ENCODE measurements at places on chromosomes 16 and 17. TPM values are rescaled to one million over a fixed set of nuclear protein-coding genes. Genes with fewer than 3 reads are reported as not detected.
A peak's percentile ranks its signal among the peaks of the same experiment; 100 is the strongest.

DNA sequence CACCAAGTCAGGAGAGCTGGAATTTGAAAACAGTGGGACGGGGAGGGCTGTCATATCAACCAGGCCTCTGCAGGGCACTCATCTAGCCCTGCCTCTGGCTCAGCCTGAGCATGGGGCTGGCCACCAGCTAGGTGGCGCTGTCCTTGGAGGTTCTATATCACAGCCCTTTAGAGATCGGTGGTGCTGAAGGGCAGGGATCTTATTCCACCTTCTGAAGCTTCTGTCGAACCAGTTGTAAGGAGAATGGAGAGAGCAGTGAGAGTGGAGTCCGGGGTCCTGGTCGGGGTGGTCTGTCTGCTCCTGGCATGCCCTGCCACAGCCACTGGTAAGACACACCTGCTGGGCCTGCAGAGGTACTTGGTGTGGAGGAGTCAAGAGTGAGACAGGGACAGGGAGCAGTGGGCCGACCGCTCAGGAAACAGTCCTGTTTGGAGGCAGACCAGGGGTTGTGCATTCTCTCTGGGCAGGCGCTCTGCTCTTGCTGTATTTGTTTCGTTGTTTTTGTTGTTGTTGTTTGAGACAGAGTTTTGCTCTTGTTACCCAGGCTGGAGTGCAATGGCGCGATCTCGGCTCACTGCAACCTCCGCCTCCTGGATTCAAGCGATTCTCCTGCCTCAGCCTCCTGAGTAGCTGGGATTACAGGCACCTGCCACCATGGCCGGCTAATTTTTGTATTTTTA, at the start of gene CES3:
CES3 (plus strand) TSS at position 202 of the 680 bp plus-strand sequence; CDS start at position 244, 42 bp downstream.
- H3K36me3 ChIP-seq, result no peaks in the 10 kb centered on the region
- H3K4me3 ChIP-seq, result peak within 1 kb of the TSS; percentile 89
- H3K27ac ChIP-seq, result peak within 1 kb of the TSS; percentile 69
- H3K27me3 ChIP-seq, result no peaks in the 10 kb centered on the region
- peaks cover 9% of the 10 kb centered on the region for H3K4me1 ChIP-seq

DNA sequence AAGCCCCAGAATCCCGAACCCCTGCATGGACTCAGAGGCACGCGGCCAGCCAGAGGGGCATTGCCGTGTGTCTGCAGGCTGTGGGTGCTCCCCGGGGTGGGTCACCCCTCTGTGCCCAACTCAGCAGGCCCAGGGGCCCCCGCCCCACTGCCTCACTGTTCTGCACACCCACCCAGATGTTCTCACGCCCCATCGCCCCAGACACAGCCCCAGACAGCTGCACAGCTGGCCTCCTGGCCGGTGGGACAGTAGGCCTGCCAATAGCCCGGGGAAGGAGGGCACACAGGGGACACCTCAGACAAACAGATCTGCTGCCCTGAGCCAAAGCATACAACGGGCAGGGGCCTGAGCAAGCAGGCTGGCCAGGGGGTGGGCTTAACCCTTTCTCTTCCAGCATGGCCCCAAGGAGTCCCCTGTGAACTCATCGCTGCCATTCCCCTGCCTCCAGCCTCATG, 27.6 kb upstream of the NXPH3 start:
- H3K4me1 ChIP-seq, result no peaks in the 10 kb centered on the region
- H3K36me3 ChIP-seq, result no peaks in the 10 kb centered on the region
- H3K27me3 ChIP-seq, result no peaks in the 10 kb centered on the region
- H3K4me3 ChIP-seq, result no peak overlapping the region

GRCh38 chr17:51014129-51014528, 106.5 kb downstream of the SPAG9 start:
- no peak overlapping the region for H3K27ac ChIP-seq
- no peak overlapping the region for H3K4me3 ChIP-seq
- no peaks in the 10 kb centered on the region for H3K27me3 ChIP-seq
- no peak for DNase-seq
- no peaks in the 10 kb centered on the region for H3K36me3 ChIP-seq

Gene ZNF688
- 18.0 TPM for total RNA-seq

Gene KRT31
- total RNA-seq, result not detected

- no peak overlapping the region for H3K27ac ChIP-seq
- H3K4me3 ChIP-seq, result no peak overlapping the region
- peaks cover 14% of the 10 kb centered on the region for H3K4me1 ChIP-seq
- no peaks in the 10 kb centered on the region for H3K36me3 ChIP-seq
- no peaks in the 10 kb centered on the region for H3K27me3 ChIP-seq
- no peak for DNase-seq
Observed at GRCh38 chr17:77839698-77840512, 118.6 kb upstream of the TNRC6C start.

DNA sequence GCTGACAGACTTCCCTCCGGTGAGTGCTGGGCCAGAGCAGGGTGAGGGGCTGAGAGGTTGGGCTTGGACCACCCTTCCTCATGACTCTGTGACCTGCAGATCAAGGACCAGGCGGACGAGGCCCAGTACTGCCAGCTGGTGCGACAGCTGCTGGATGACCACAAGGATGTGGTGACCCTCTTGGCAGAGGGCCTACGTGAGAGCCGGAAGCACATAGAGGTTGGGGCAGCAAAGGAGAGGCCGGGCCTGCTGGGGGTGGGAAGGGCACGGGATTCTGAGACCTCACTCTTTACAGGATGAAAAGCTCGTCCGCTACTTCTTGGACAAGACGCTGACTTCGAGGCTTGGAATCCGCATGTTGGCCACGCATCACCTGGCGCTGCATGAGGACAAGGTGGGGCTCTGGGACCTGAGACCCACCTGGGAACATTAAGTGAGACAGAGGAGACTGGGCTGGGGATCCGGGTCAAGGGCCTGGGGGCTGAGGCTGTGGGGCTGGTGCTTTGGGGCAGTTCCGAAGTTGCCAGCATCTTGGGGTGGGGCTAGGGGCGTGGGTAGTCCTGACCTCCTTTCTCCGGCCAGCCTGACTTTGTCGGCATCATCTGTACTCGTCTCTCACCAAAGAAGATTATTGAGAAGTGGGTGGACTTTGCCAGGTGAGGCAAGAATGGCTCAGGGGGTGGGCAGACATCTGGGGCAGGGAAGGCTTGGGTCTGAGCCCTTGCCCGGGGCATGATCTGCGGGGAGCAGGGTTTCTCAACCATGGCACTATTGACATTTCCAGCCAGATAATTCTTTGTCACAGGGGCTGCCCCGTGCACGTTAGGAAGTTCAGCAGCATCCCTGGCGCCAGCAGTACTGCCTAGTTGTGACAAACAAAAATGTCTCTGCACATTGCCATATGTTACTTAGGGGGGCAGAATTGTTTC, 2.2 kb downstream of the BCKDK start:
- no peak overlapping the region for H3K27ac ChIP-seq
- H3K4me3 ChIP-seq, result no peak overlapping the region
- no peaks in the 10 kb centered on the region for H3K27me3 ChIP-seq
- no peak for DNase-seq

- no peaks in the 10 kb centered on the region for H3K4me1 ChIP-seq
- H3K4me3 ChIP-seq, result no peak overlapping the region
- DNase-seq, result no peak
- no peaks in the 10 kb centered on the region for H3K27me3 ChIP-seq
Observed at GRCh38 chr17:79281803-79282202, 207.2 kb downstream of the ENGASE start.

DNA sequence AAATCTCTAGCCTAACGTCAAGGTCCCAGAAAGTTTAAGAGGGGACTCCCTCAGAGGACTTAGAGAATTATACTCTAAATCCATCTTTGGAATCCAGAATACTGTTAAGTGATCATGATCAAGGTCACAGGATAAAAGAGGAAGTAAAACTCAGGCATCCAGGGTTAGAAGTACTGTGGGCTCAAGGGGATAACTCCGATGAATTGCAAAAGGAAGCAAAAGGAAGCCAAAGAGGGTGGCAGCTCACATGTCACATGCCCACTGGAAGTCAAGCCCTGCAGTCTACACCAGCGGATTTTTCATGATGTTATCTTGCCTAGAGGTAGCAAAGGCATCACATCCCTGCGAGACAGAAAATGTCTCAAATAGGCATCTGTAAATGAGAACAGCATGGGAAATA, 3.8 kb downstream of the ZNF821 start:
- no peak overlapping the region for H3K4me3 ChIP-seq
- no peak overlapping the region for H3K27ac ChIP-seq
- no peaks in the 10 kb centered on the region for H3K27me3 ChIP-seq
- no peak for DNase-seq

Gene TRPV3
- total RNA-seq, result 0.87 TPM

DNA sequence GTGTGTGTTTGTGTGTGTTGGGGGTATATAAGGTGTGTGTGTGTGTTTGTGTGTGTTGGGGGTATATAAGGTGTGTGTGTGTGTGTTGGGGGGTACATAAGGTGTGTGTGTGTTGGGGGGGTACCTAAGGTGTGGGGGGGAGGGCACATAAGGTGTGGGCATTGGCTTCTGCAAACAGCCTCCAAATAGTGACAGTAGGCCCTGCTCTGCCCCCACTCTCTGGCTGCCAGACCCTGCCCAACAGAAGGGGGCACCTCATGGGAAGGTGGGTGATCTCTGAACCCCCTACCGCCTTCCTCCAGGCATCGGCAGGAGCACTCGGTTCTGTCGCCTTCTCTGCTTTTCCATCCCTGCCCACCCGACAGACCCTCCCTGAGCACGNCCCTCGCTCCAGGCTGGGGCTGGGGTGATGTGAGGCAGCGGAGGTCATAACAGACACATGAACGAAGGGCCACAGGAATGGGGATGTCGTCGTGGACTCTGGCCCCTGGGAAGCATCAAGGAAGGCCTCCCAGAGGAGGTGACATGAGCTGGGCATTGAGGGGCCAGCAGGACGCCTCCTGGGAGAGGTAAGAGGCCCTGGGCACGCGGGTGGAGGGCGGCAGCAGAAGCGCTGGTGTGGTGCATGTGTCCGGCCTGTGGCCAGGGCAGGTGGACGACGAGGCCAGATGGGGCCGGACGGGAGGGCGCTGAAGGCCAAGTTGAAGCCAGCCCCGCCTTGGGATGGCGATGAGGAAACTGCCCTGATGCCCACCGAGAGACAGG, 136.6 kb upstream of the RPH3AL start:
- H3K27me3 ChIP-seq, result no peaks in the 10 kb centered on the region
- no peak overlapping the region for H3K4me3 ChIP-seq
- DNase-seq, result no peak

Gene IGFALS
- total RNA-seq, result not detected

DNA sequence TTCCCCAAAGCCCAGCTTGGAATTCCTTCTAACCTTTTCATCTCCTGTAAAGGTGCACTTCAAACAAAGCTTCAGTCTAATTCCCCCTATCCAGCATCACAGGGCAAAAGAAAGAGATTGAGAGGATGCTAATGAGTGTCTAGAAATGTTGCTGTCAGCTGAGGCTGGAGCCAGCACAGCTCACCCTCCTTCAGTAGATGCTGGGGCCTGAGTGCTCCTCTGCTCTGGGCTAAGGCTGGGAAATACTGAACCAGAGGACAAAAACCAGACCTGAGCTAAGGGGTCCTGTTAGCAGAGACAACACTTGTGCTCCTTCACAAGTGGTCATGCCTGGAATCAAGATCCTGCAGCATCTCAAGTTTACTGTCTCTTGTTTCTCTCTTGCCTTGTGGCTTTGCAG, 85.0 kb downstream of the CHD9NB start:
- H3K36me3 ChIP-seq, result no peaks in the 10 kb centered on the region
- H3K27ac ChIP-seq, result no peak overlapping the region

- H3K27ac ChIP-seq, result no peak overlapping the region
- H3K27me3 ChIP-seq, result no peaks in the 10 kb centered on the region
- DNase-seq, result no peak
Observed at GRCh38 chr17:80986816-80987475, 4.7 kb upstream of the CHMP6 start.

- no peaks in the 10 kb centered on the region for H3K4me1 ChIP-seq
- no peak overlapping the region for H3K4me3 ChIP-seq
- DNase-seq, result no peak
- no peak overlapping the region for H3K27ac ChIP-seq
Observed at GRCh38 chr17:64390044-64390443, 616 bp downstream of the PECAM1 start.

- H3K27me3 ChIP-seq, result no peaks in the 10 kb centered on the region
- no peak overlapping the region for H3K27ac ChIP-seq
- DNase-seq, result no peak
- no peak overlapping the region for H3K4me3 ChIP-seq
- H3K4me1 ChIP-seq, result no peaks in the 10 kb centered on the region
Observed at GRCh38 chr17:19369846-19370492, 7.4 kb upstream of the B9D1 start.

Gene OR2C1
- not detected for total RNA-seq

DNA sequence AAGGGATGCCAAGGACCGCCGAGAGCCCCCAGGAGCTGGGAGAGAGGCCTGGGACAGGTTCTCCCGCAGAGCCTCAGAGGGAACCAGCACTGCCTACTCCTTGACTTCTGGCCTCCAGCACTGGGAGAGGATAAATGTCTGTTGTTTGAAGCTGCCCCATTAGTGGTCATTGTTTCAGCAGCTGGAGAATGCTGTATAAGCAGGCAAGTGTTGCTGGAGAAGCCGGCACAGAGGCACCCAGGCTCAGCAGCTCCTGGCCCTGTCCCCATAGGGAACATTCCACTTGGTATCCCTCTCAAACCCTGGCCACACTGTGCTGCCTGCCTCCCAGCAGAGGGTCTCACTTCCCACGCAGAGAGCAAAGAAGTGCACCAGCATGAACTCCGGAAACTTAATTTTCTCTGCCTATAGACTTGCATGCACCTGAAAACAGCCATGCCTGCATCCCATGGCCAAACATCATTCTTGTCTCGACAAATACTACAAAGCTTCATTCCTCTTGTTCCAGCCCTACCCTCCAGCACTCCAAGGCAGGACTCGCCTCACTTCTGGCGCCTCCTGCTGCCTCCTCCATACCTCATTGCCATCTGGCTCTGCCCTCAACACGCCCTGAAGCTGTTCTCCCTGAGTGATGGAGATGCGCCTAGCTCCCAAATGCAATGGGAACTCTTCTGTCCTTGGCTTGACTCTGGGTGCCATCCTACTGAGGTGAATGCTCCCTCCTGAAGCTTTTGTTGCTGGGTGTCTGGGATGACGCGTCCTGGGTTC, 88.1 kb downstream of the DNAH17 start:
- H3K27me3 ChIP-seq, result no peaks in the 10 kb centered on the region
- H3K36me3 ChIP-seq, result no peaks in the 10 kb centered on the region
- H3K4me3 ChIP-seq, result no peak overlapping the region
- no peaks in the 10 kb centered on the region for H3K4me1 ChIP-seq
- no peak for DNase-seq

DNA sequence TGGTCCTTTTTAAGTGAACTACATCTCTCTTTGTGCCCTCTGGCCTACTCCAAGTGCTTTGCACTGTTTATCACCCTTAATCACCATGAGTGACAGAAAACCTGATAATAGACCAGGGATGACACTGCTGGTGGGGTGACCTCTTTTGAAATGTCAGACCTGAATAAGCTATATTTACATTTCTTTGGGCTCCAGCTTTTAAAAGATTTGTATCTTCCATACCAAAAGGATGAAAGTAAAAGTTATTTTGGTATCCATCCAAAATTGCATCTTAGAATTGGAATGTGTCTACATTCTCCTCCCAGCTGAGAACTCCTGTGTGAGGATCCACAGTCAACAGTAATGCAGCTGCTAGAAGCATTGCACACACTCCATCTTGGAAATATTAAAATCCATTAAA, 370.0 kb downstream of the CDH11 start:
- no peaks in the 10 kb centered on the region for H3K36me3 ChIP-seq
- no peak overlapping the region for H3K4me3 ChIP-seq
- no peaks in the 10 kb centered on the region for H3K27me3 ChIP-seq
- H3K27ac ChIP-seq, result no peak overlapping the region

Gene OTOA
- total RNA-seq, result 0.07 TPM

Data from Karpas-422 (cell line).